ENCODE measurements at places on chromosomes 7 and 10.

DNA sequence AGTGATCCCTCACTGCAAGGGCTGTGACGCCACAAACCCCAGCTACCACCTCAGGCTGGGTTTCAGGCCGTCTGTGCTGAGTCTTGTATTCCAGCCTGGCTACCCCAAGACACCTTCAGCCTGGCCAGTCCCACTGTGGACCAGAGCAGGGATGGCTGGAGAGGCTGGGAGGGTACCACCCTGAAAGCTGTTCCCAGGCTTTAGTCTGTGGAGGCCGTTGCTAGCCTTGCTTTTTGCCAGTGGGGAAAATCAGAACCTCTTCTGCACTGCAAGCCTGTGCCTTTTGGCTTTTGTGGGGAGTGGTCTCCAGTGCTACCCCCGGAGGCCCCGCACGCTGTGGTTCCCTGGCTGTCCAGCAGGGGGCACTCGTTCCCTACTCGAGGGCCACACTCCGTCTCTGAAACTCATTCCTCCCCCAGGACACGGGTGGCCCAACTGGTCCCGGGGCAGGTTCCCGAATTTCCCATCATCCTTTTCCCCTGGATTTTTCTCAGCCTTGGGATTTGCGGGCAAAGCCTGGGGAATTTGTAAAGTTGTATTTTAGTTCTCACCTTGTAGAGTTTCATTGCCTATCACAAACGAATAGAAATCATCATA lies 128.4 kb upstream of the BTBD16 start:
- DNase-seq: no peak

DNA sequence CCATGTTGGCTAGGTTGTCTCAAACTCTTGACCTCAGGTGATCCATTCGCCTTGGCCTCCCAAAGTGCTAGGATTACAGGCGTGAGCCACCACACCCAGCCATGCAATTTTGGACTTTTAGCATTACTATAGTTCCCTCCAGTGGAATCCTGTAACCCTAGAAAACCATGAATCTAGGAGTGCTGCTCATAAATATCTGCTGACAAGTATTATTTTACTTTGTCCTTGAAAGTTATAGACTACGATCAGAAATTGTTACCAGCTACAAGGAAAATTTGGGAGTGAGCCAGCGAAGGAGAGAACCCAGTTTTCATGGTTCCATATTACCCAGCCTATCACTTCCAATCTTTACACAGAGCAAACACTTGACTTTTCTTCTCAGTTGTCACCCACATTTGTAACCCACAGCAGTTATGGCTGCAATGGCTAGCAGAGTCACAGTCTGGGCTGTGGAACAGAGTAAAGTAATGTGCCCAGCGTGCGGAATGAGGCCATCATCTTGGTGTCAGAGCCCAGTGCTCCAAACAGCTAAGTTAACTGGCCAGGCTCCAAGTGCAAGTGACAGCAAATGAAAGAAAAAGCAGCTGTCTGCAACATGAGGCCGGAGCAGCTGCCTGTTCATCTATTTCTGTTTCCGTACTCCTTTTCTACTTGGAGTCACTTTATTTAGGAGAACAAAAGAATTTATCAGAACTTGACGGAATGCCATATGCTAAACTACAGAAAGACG lies 29.9 kb downstream of the ZC3HC1 start:
- DNase-seq: no peak

- DNase-seq: no peak
Measured at GRCh38 chr10:33832124-33832787, 497.8 kb upstream of the NRP1 start.

DNA sequence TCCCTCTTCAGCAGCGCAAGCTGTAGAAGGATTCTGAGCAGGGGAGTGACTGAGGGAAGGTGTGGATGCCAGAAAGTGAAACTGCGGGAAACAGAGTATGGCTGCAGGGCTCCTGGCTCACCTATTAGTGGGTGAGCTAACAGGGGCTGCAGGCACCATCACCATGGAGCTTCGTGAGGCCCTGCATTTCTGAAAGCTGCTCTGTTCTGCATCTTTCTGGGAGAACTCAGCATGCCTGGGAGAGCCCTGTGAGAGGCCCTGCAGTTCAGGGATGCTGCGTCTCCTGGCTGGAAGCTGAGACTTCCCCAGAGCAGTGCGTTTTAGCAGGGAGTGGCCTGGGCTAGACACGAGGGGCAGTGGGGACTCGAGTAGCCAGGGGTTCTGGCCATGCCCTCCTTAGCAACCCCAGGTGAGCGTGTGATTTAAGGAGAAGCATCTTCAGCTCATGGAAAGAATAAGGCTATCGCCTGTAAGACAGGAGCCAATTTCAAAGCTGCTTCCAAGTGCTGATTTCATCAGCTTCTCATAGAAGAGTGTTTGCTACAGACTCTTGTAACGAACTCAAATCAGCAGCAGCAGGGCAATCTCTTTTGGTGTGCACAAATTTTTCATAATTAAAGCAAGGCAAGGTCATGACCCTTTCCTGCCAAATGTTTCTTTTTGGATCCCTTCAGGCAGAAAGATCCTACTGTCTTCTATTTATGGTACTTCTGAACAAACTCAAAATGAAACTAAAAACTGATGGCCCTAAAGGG lies 293.6 kb upstream of the ZNF32 start:
- DNase-seq: no peak

DNA sequence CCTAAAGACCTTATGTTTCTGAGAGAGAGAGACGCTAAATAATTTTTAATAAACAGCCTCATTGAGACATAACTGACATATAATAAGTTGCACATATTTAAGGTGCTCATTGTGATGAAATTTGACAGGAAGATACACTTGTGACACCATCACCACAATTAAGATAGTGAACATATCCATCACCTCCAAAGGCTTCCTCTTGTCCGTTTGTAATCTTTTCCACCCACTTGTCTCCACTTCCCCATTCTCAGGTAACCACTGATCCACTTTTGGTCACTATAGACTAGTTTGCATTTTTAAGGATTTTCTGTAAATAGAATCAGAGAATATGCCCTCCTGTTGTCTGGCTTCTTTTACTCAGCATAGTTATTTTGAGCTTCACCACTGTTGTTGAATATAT lies 195.1 kb upstream of the WDR11 start:
- no peak for DNase-seq

DNA sequence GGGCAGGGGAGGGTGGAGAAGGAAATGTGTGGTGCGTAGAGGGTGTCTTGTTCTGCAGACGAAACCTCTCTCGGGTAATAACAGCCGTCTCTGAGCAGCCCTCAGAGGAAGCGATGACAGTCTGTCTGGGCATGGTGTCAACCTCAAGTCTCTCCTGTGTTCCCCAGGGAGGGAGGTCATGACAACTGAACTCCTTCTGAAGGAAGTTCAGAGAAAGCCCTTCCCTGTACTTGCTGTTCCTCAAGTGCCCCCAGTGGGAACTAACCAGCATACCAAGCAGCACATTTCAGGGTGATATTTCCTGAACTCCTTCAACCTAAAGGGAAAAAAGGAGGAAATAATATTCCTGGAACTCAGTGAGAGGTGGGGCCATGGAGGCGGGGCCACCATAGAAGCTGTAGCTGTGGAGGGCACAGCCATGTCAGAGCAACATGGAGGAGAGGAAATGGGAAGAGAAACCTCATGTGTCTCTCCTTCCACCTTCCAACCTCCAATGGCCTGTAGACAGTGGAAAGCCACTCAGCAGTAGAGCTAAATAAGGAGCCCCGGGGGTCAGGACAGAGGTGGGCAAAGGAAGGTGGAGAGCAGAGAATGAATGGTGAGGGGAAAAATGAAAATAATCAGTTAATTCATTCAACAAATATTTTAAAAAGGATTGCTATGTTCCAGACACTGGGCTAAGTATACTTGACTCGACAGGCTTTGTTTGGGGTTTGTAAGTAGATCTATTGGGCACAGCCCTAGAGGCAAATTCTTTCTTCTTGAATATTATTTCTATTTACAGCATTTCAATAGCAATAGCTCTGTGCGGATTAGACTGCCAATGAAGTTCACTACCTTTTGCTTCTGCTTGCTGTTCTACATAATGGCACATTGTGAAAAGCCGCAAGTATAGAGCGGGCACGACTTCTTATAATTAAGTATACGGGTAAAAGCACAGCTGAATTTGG lies 61.0 kb upstream of the AOAH start:
- no peak for DNase-seq

GRCh38 chr10:96090463-96090800 lies 39.7 kb upstream of the ZNF518A start:
- DNase-seq: no peak
